ENCODE measurements at places on chromosomes 3 and 15.

DNA sequence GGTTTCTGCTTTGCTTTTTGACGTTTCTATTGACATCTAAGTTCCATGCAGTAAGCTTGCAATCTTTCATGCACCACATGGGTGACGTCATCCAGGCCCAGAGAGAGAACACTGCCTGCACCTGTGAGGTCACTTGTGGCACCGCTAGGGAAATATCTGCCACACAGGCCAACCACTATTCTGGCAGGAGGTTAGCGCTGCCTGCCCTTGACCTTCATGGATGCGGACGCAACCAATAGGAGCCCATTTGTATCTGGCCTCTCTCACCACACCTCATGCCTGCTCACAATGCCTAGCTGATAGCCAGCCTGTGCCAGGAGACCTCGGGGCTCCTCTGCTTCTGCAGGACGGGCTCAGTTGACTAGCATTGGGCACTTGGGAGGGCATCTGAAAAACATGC is 55.8 kb upstream of the PRR23E start:
- DNase-seq, result no peak

GRCh38 chr15:73265536-73266153 is 103.1 kb downstream of the HCN4 start:
- DNase-seq, result no peak

GRCh38 chr15:61736790-61737189 is 323.5 kb downstream of the VPS13C start:
- no peak for DNase-seq

GRCh38 chr15:38975282-38975990 is 410.8 kb upstream of the RASGRP1 start:
- no peak for DNase-seq

- DNase-seq, result no peak
Observed at GRCh38 chr15:67796196-67797127, 28.8 kb upstream of the SKOR1 start.

DNA sequence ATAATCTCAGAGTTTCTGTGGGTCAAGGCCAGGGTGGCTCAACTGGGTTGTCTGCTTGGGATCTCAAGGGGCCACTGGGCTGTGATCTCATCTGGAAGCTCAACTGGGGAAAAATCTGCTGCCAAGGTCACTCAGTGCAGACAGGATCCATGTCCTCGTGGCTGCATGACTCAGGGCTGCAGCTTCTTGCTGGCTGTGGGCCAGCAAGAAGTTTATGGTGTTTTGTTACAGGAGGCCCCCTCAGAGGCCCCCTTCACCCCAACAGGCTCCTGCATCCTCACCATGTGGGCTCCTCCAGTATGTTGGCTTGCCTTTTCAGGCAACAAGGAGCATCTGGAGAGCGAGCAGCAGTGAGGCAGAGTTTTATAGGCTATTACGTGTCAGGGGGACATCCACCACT is 14.6 kb downstream of the OCA2 start:
- DNase-seq, result no peak

GRCh38 chr3:2141482-2141881 is 42.8 kb downstream of the CNTN4 start:
- no peak for DNase-seq

All from GM12864 (cell line).